ENCODE measurements at places on chromosomes 3 and 15.

- DNase-seq = no peak
Measured at GRCh38 chr15:44790215-44790614, 53.9 kb downstream of the TRIM69 start.

GRCh38 chr15:52706091-52706490 is 26.9 kb upstream of the ATOSA start:
- DNase-seq = no peak

GRCh38 chr15:74523982-74524381 is 17.0 kb upstream of the ARID3B start:
- no peak for DNase-seq

DNA sequence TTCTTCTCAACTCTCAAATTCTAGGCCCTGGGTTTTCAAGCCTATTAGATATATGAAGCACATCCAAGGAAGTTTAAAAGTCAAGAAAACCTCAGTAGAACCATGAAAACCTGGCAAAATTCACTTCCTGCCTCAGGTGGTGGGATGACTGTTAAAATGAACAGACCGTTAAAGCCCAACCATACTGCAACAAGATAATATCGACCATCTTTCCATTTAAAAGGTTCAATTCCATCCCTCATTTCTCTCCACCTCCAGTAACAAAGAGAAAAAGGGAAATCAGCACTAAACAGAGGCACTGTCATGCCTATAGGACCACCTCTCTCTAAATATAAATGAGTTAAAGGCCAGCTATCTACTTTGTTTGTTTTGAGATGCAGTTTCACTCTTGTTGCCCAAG is 31.2 kb downstream of the EDC3 start:
- no peak for DNase-seq

DNA sequence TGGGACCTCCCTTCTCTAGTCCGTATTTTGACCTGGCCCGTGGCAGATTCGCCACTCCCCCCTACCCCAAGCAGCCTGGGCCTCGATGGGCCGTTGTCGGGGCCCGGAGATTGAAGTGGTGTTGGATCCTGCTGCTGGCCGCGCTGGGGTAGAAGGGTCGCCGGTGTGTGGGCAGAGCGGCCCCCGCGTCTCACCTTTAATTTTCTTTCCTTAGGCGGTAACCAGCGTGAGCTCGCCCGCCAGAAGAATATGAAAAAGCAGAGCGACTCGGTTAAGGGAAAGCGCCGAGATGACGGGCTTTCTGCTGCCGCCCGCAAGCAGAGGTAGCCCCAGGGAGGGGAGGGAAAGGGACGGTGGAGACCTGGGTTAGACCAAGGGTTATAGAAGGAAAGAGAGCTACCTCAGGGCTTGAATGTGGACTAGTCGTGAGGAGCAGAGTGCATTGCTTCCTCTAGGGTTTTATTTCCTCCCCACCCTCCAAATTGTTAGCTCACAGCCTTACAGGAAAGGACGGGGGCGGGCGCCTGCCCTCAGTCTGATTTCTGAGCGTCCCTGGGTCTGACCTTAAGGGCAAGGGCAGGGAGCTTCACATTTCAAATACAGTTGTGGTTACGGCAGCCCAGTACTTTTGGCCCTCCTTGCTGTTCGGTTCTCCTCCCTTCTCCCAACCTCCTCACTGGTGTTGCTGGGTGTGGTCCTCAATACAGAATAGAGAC is 799 bp downstream of the SERF2 start:
- DNase-seq = no peak

DNA sequence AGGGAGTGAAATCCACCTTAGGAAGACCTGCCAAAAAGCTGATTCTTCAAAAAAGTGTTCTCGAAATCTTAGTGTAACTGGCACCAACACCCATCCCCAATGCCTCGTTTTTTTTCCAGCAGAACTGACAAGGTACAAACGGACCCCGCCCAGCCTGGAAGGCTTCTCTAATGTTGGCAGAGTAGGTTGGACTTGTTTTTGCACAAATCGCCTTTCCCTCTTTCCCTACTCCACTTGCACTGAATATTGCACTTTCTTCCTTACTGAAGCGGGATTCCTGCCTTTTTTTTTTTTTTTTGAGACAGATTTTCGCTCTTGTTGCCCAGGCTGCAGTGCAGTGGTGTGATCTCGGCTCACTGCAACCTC is 544 bp upstream of the TIMMDC1 start:
- DNase-seq = no peak

- no peak for DNase-seq
Measured at GRCh38 chr3:52655895-52656294, 29.8 kb downstream of the PBRM1 start.
